ENCODE measurements at places on chromosomes 7 and 10. TPM values are rescaled to one million over a fixed set of nuclear protein-coding genes. Genes with fewer than 3 reads are reported as not detected.

DNA sequence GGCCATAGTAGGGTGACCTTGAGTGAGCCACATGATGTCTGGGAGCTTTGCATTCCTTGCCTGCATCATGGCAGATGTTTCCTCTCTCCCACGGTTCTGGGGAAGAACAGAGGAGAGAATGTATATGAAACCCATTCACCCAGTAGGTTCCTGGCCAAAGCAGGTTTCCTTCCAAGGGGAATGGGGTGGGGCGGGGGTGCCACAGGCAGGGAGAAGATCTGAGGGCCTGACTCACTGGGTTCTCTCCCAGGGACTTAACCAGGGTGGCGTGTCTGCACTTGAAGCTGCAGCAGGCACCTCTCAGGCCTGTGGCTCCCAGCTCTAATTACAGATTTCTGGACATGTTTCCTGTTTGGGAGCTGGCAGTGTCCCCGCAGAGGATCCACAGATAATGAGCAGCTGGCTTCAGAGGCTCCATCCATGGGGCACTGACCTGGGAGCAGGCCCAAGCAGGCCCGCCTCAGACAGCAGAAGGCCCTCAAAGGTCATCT is 50.2 kb upstream of the ZMIZ1 start:
- no peak overlapping the region for H3K4me3 ChIP-seq
- no peak for DNase-seq
- no peaks in the 10 kb centered on the region for H3K4me1 ChIP-seq
- no peaks in the 10 kb centered on the region for H3K36me3 ChIP-seq

DNA sequence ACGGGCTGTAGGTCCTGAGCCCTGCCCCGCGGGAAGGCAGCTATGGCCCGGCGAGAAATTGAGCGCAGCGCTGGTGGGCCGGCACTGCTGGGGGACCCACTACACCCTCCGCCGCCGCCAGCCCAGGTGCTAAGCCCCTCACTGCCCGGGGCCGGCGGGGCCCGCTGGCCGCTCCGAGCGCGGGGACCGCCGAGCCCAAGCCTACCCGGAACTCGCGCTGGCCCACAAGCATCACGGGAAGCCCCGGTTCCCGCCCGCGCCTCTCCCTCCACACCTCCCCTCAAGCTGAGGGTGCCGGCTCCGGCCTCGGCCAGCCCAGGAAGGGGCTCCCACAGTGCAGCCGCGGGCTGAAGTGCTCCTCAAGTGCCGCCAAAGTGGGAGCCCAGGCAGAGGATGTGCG is 5.5 kb upstream of the CACUL1 start:
- H3K27ac ChIP-seq, result no peak overlapping the region
- no peak for DNase-seq
- H3K27me3 ChIP-seq, result no peaks in the 10 kb centered on the region

DNA sequence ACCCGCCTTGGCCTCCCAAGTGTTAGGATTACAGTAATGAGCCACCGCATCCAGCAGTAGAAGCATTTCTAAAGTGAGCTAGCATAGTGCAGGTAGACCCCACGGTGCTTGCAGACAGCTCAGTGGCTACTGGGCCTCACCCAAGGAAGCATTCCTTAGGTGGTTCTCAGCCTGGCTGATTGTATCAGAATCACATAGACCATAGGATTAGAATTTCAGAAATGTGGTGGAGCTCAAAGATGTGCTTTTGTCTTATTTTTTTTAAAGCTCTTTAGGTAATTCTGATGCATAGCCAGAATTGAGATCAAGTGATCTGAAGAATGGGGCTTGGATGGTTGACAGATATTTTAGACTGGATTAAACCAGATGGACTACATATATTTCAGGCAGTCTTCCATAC is 10.9 kb downstream of the ANLN start:
- DNase-seq, result no peak
- H3K4me1 ChIP-seq, result no peaks in the 10 kb centered on the region
- H3K27me3 ChIP-seq, result no peaks in the 10 kb centered on the region
- no peak overlapping the region for H3K4me3 ChIP-seq
- no peak overlapping the region for H3K27ac ChIP-seq

DNA sequence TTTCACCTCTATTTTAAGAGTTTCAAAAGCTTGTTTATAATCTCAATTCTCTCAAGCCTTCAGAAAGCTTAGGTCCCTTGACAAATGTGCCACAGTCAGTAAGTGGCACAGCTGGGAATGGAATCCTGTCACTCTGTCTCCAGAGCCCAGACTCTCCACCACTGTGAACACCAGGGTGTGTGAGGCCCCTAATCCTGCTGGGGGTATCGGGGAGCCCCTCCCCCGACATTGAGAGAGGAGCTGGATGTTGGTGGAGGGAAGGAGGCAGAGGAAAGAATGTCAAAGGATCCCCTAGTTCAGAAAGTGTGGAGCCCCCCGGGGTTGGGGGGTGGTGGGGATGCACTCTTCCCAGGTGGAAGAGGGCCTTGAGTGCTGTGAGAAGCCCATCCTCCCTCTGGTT is 133.8 kb upstream of the YAE1 start:
- no peak overlapping the region for H3K4me3 ChIP-seq
- no peak overlapping the region for H3K27ac ChIP-seq
- no peak for DNase-seq
- no peaks in the 10 kb centered on the region for H3K4me1 ChIP-seq
- peaks cover 9% of the 10 kb centered on the region for H3K27me3 ChIP-seq
- no peaks in the 10 kb centered on the region for H3K36me3 ChIP-seq

DNA sequence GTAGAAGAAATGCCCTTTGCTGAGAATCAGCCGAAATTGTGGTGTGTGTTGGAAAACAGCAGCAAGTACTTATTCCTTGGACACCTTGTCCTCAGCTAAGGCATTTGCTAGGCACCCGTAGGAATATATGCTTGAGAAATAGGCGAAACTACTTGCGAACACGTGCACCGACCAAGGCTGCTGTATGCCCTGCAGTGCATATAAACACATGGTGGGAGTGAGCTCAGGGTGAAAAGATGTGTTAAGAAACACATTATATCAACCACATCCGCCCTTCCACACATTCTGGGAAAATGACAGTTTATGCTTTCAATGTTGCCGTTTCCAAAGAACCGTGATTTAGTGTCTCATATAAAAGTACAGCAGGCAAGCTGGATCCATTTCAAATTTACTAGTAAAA is 199.2 kb downstream of the JCAD start:
- H3K27me3 ChIP-seq, result no peaks in the 10 kb centered on the region
- H3K27ac ChIP-seq, result no peak overlapping the region
- H3K4me1 ChIP-seq, result no peaks in the 10 kb centered on the region
- no peak for DNase-seq

DNA sequence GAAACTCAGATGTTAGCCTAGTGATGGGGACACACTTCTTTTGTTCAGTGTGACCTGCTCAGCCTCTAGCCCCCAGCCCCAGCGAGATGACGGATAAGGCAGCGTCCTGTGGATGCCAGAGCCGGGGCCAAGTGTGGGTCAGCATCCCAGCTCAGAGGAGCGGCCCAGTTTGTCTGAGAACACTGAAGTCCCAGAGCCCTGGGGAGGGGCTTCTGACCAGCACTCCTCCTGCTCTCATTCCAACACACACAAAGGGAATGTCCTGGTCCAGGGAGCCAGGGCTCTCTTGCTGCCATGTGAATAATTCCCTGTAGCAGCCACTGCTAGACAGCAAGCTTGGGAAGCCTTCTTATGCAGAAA is 4.5 kb upstream of the ATP6V0E2 start:
- H3K36me3 ChIP-seq, result no peaks in the 10 kb centered on the region
- H3K27me3 ChIP-seq, result no peaks in the 10 kb centered on the region
- DNase-seq, result no peak
- peaks cover 93% of the 10 kb centered on the region for H3K4me1 ChIP-seq

GRCh38 chr7:1609023-1609422 is 39.2 kb upstream of the PSMG3 start:
- no peak for DNase-seq
- no peaks in the 10 kb centered on the region for H3K27me3 ChIP-seq
- no peaks in the 10 kb centered on the region for H3K36me3 ChIP-seq
- no peak overlapping the region for H3K27ac ChIP-seq

GRCh38 chr10:84138478-84139125 is 707 bp upstream of the GHITM start:
- H3K4me1 ChIP-seq, result peaks cover 11% of the 10 kb centered on the region
- peak overlapping the region; percentile 93 for H3K27ac ChIP-seq
- peak overlapping the region; percentile 87 for H3K4me3 ChIP-seq
- H3K36me3 ChIP-seq, result no peaks in the 10 kb centered on the region

- H3K27me3 ChIP-seq, result no peaks in the 10 kb centered on the region
- no peaks in the 10 kb centered on the region for H3K36me3 ChIP-seq
- H3K4me3 ChIP-seq, result no peak overlapping the region
- DNase-seq, result no peak
Observed at GRCh38 chr7:33760834-33761233, 144.5 kb upstream of the BMPER start.

- no peaks in the 10 kb centered on the region for H3K36me3 ChIP-seq
- H3K27me3 ChIP-seq, result no peaks in the 10 kb centered on the region
- no peak for DNase-seq
Observed at GRCh38 chr7:24555719-24556118, 17.5 kb upstream of the PALS2 start.

DNA sequence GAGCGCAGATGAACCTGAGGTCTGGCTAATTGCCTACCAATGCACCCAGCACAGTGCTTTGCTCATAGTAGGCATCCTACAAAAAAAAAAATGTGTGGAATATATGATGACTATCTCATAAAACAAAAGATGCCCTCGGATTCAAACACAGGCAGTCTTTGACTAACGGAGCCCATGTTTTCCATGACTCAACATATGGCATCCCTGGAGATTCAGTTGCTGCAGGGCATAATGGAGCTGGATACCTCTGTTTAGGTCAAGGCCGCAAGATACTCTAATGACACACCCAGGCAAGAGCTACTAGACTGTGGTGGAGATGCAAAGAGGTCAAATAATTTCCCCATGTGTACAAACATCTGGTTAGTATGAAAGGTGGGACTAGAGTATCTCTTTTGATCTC is 16.3 kb downstream of the CUBN start:
- H3K36me3 ChIP-seq, result no peaks in the 10 kb centered on the region
- no peaks in the 10 kb centered on the region for H3K27me3 ChIP-seq
- no peak for DNase-seq
- H3K4me3 ChIP-seq, result no peak overlapping the region

GRCh38 chr7:27435461-27435860 is 192.9 kb downstream of the EVX1 start:
- no peaks in the 10 kb centered on the region for H3K4me1 ChIP-seq
- H3K27ac ChIP-seq, result no peak overlapping the region
- peaks cover 8% of the 10 kb centered on the region for H3K27me3 ChIP-seq
- H3K36me3 ChIP-seq, result no peaks in the 10 kb centered on the region
- no peak for DNase-seq
- H3K4me3 ChIP-seq, result no peak overlapping the region

DNA sequence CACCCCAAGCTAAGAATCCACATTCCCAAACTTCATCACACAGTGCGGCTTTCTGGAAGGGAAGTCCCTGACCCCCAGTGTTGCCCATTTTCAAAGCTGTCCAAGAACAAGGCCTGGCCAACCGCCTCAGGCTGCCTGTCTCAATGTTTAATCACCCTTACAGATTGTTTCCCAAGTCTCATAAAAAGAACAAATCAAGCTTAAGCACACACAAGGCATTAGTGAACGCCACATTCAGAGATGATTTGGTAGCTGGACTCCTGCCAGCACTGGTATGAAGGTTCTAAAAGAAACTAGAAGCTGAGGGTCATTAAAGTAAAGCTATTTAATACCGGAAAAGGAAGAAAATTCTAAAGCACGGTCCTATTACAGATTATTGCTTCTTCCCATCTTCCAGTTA is 35.6 kb downstream of the C10orf90 start:
- no peaks in the 10 kb centered on the region for H3K36me3 ChIP-seq
- H3K4me1 ChIP-seq, result no peaks in the 10 kb centered on the region
- peaks cover 5% of the 10 kb centered on the region for H3K27me3 ChIP-seq
- H3K27ac ChIP-seq, result no peak overlapping the region
- H3K4me3 ChIP-seq, result no peak overlapping the region

The IGFBP1 gene
- not detected for total RNA-seq

The ERVW-1 gene
- total RNA-seq, result not detected

The AHR gene
- total RNA-seq, result 51.4 TPM

The R3HCC1L gene
- total RNA-seq, result 21.6 TPM

The ASB10 gene
- not detected for total RNA-seq

The PSD gene
- total RNA-seq, result 8.7 TPM

The ZNF92 gene
- 19.2 TPM for total RNA-seq

All from T-cell (primary cell).